ENCODE measurements at places on chromosomes 12 and 14.

DNA sequence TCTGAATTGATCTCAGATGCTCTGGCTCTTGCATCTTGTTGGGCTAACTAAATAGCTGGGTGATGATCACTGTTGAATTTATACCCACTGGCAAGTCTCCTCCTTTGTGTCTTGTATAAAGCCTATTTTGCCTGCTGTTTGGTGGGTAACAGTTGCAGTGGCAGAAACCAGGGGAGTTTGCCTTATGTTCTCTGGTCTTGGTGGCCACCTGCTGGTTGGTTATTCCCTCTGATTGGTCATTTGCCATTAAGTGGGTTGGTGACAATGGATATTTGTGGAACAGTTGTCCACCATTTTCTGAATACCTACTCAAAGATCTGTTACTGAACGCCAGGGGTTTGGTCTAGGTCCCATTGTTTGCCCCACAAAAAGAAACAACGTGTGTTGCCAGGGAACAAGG lies 52.1 kb downstream of the AVPR1A start:
- no peak for DNase-seq

DNA sequence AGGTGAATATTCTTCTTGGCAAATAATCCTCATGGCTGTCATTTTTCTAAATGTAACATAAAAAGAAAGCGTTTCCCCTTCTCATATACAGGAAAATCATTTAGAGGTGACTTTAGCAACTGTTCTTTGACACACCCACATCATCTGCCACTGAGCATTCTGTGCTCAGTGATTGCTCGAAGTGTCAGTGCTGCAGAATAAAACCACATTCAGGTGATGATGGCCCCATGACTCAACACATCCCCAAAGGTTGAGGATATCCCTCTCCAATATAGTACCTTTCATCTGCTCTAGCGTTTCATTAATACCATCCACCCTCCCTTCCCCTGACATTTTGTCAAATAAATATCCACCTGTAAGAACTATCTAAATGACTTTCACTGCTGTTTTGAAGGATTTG lies 28.7 kb upstream of the CPSF6 start:
- DNase-seq = no peak

DNA sequence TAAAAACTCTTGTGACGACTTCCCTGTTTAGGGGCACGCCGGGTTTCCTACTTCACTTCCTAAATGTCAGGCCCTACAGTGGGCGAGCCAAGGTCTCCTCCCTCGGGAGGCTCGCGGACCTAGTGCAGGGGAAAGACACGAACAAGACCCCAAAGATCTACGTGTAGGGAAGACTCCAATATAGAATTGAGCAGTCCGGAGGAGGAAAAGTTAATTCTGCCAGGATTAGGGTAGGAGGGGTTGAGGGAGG lies 564 bp downstream of the ATXN3 start:
- no peak for DNase-seq

- DNase-seq = no peak
Measured at GRCh38 chr12:24919346-24920001, 29.4 kb downstream of the BCAT1 start.

DNA sequence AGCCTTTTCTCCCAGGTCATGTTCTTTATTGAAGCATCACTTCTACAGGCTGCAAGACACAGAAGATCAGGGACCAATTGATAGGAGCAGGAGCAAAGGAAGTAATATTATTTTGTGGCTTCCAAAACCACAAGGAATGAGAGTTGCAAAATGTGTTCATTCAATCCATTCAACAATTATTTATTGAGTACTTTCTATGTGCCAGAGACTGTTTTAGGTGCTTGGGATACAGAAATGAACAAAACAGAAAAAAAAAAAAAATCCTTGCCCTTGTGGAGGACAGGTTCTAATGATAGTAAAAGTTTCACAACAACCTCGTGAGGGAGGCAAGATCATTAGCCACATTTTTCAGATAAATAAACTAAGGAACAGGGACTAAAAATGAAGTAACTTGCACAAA lies 20.1 kb upstream of the DACT1 start:
- no peak for DNase-seq

DNA sequence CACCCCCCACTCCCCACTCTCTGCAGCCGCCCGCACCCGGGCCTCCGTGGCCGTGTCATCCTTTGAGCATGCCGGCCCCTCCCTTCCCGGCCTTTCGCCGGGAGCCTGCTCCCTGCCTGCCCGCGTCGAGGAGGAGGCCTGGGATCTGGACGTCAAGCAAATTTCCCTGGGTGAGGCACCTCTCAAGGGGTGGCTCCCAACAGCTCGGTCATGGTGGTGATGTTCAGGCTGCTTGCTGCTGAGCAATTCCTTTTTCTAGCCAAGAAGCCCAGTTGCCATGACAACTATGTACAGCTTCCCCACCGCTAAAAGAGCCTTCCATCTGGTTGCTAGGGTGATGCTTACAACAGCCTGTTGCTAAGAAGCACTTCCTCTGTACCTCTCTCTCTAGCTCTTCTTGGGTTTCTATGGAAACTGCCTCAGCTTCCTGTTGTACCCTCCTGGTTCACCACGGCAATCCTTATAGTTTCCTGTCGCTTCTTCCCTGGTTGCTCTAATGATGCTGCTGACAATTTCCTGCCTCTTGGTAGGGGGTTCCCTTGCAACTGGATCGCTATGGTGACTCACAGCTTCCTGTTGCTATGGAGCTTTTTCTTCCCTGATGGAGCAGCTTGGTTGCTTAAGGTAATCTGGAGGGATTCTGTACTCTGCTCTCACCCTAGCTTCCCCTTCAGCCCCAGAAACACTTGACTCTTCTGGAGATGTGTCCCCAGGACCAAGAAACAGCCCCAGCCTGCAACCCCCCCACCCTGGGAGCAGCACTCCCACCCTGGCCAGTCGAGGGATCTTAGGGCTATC lies 11.0 kb downstream of the ZNF219 start:
- no peak for DNase-seq

GRCh38 chr12:127400221-127400620 lies 866.7 kb upstream of the TMEM132C start:
- DNase-seq = no peak

- no peak for DNase-seq
Measured at GRCh38 chr12:130116791-130117190, 45.5 kb upstream of the FZD10 start.

DNA sequence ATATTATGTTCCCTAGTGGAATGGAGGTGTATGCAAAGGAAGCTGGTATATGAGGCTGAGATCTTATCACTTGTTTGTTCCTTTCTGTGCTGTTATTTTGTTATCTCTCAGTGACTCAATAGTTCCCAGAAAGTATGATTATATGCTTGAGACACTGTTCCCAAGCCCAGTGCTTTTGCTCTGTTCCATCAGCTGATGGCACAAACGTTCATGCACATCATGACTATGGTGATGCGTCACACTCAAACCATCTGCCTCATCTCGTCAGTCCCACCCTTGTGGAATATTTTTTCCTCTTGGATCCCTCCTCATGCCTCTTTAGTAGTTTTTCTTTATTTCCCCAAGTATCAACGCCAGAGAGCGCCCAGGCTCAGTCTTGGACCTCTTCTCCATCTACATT lies 786.9 kb downstream of the AACS start:
- DNase-seq = no peak

GRCh38 chr12:59240048-59240447 lies 319.7 kb upstream of the LRIG3 start:
- no peak for DNase-seq

GRCh38 chr14:19771895-19772430 lies 1.3 kb upstream of the OR4M1 start:
- no peak for DNase-seq

GRCh38 chr14:66944872-66945271 lies 244.4 kb upstream of the GARIN2 start:
- peak; percentile 15 for DNase-seq

- no peak for DNase-seq
Measured at GRCh38 chr14:100155756-100156616, 3.5 kb downstream of the DEGS2 start.

- DNase-seq = peak; percentile 75
Measured at GRCh38 chr12:47744005-47744651, 14.6 kb downstream of the RAPGEF3 start.

DNA sequence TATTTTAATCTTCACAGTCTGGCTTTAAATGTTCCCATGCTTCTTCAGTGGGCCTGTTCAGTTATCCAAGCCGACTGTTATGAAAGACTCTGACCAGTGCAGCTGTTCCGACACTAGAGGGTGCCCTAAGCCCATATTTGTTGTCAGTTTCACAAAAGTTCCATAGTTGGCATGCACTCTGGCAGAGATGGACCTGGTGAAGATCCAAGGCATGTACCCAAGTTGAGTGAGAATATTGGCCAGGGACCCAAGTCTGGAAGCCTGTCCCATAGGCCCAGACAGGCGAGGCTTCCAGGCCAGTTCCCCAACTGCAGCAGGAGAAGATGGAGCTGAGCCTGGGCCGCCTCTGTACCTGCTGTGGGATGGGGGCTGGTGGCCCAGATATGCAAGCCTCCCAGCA lies 27.4 kb upstream of the GUCY2C start:
- DNase-seq = peak; percentile 28

DNA sequence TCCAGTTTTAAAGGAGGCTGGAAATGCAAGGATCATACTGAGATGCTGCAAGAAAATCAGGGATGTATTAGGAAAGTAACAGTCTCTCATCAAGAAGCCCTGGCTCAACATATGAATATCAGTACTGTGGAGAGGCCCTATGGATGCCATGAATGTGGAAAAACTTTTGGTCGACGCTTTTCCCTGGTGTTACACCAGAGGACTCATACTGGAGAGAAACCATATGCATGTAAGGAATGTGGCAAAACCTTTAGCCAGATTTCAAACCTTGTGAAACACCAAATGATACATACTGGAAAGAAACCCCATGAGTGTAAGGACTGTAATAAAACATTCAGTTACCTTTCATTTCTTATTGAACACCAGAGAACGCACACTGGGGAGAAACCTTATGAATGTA lies 24.5 kb downstream of the ZNF891 start:
- DNase-seq = no peak

- DNase-seq = no peak
Measured at GRCh38 chr12:87806310-87806709, 222.9 kb downstream of the C12orf50 start.

- DNase-seq = no peak
Measured at GRCh38 chr14:64719601-64720000, 15.4 kb downstream of the PLEKHG3 start.

DNA sequence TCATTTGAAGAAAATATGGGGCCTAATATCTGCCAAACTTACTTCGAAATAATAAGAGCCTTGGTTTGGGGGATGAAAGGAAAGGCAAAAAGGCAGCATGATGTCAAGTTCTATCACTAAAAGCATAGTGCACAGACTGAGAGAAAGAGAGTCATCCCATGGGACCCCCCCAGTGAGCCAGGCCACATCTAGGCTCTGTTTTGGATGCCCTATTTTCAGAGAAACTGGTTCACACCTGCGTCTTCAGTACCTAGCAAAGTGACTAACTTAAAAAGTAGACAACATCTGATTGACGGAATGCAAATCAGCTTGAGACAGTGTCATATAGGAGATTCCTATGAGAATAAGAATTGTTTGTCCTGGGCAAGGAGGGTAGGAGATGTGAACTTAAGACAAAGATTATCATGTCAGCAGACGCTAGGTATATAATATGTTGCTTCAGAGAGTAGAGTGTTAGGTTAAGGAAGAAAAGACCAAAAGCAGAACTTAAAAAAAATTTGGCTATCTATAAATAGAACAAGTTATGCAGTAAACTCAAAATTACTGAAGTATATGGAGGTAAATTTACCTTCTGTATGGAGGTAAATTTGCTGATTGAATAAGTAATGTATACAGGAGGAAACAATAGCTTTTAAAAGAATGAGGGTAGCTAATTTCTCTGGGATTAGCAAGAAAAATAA lies 148.2 kb downstream of the SLC41A2 start:
- no peak for DNase-seq

GRCh38 chr14:75165586-75166391 lies 10.6 kb downstream of the TMED10 start:
- DNase-seq = no peak

DNA sequence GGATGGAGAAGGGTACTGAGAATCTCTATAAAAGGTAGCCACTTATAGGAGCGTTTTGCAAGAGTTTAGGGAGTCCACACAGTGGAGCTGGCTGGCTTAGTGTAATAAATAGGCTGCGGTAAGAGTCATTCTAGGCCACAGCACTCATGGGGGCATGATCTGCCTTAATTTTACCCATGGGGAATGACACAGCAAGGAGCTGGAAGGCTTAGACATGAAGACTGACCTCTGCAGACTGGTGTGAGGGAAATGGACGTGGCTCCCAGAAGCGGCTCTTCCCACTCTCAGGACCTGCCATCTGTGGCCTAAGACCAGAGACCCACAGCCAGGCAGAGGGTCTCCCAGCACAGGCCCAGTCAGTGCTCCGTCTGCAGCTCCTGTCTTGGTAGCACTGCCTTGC lies 173.3 kb downstream of the PPM1H start:
- no peak for DNase-seq

GRCh38 chr14:36976571-36977023 lies 195.8 kb downstream of the SLC25A21 start:
- DNase-seq = no peak

DNA sequence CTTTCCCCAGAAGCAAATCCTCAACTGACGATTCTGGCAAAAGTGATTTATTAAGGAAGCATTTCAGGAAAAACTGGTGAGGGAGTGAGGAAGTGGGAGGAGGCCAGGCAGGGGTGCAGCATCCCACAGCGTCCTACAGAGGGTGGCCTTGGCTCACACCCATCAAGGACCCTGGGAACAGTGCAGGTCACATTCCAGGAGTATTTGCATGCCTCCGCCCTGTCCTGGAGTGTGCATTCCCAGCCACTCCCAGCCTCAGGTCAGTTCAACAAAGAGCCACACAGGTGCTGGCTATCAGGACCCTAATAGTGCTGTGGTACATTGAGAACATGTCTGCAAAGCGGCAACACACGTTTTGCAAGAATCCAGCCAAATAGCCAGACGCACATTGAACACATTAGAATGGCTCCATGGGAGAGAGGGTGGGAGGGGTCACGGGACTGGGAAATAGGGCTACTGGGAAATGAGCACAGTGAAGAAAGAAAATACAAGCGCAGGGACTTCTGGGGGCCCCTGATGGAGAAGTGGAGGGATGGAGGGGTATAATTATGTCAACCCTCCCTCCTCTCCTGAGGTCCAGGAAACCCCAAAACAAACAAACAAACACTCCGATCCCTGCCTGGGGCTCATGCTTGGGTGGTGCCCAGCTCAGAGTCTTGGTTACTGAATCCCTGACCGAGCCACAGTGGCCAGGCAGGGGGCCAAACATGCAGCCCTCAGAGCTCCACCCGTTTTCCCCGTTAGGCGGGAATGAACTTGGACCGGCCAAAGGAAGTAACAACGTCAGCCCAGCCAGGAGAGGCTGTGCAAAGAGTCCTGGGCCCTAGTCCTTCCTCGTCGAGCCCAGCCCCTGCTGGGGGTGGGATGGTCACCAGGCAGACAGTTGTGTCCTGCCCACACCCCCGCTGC lies 36.5 kb downstream of the CMKLR1 start:
- DNase-seq = no peak

GRCh38 chr14:86858031-86858430 lies 1135.0 kb downstream of the GALC start:
- no peak for DNase-seq

GRCh38 chr14:57418999-57419398 lies 28.6 kb downstream of the NAA30 start:
- DNase-seq = no peak

DNA sequence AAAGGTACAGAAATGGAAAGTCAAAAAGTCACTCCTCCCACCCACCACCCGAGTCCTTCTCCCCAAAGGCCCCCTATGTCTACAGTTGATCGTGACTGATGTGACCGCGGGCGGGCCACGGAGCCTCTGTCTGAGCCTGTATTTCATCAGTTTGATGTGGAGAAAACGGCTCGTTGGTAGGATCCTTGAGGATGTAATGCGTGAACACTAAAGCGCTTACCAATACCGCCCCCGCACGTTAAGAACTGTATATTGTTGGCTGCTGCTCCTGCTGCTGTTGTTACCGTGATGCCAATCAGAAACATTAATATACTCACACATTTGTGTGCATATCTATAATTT lies 24.6 kb upstream of the UBC start:
- DNase-seq = peak; percentile 79
